Gastrocnemius medialis (tissue), 4 donors: ENCODE measurements at places on chromosomes 2 and 18. TPM values are rescaled to one million over a fixed set of nuclear protein-coding genes. Genes with fewer than 3 reads are reported as not detected.

Gene DHRS9
- total RNA-seq: not detected

Gene L3MBTL4
- total RNA-seq: 0.70 TPM

Gene UPP2
- not detected for total RNA-seq

Gene CCDC85A
- 4.6 TPM for total RNA-seq

Gene POU3F3
- not detected for total RNA-seq

Gene CDK15
- total RNA-seq: 0.29 TPM

Gene CD8B
- 2.2 TPM for total RNA-seq

Gene FOXI3
- total RNA-seq: not detected

Gene TTN
- 7,959 TPM for total RNA-seq

Gene MYO5B
- total RNA-seq: 0.60 TPM

Gene KCNS3
- 103 TPM for total RNA-seq

Gene EPG5
- 30.3 TPM for total RNA-seq

Gene ALPP
- total RNA-seq: not detected

Gene IMPA2
- total RNA-seq: 262 TPM

Gene FAHD2A
- 26.5 TPM for total RNA-seq

Gene RAB17
- not detected for total RNA-seq

Gene DCDC2C
- total RNA-seq: not detected

Gene APLF
- 2.3 TPM for total RNA-seq

Gene GALNT13
- not detected for total RNA-seq

Gene AQP12A
- not detected for total RNA-seq

Gene SERPINB10
- total RNA-seq: not detected

Gene EPHA4
- total RNA-seq: 8.6 TPM

Gene MAL
- 0.87 TPM for total RNA-seq

Gene RAD51AP2
- not detected for total RNA-seq
